ENCODE measurements at places on chromosomes 5 and 9. TPM values are rescaled to one million over a fixed set of nuclear protein-coding genes. Genes with fewer than 3 reads are reported as not detected.

- no peak for DNase-seq
Observed at GRCh38 chr5:36786448-36787012, 90.0 kb upstream of the NIPBL start.

DNA sequence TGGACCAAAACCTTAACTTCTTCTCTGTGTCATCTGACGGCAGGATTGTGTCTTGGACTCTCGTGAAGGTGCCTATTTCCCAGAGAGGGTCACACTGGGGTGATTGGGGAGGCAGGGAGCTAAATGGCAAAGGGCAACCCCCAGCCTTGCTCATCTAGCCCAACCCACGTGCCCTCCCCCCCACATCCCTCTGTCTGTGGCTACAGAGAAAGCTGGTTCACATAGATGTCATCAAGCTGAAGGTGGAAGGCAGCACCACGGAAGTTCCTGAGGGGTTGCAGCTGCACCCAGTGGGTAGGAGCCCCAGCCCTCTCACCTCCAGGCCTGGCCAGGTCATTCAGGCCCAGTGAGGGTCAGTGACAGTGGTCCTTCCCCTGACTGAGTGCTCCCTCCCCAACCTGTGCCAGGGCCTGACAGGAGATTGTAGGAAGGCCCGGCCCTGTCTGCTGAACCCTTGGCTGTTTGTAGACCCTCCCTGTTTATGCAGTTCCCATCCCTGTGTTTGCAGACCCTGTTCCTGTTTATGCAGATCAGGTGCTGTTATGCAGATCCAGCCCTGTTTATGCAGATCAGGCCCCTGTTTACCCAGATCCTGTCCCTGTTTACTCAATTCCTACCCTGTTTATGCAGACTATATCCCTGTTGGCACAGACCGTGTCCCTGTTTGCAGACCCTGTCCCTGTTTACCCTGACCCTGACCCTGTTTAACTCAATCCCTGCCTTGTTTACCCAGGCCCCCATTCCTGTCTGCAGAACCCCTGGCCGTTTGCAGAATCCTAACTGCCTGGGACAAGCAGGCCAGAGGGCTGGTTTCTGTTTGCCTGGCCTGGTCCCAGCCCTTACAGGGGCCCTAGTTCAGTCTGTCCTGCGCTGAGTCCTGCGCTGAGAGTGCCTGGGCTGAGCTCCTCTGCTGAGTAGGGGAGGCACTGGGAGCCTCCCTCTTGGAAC is 10.4 kb downstream of the ENHO start:
- DNase-seq, result no peak

C8G gene
- total RNA-seq, result 1.1 TPM

DNA sequence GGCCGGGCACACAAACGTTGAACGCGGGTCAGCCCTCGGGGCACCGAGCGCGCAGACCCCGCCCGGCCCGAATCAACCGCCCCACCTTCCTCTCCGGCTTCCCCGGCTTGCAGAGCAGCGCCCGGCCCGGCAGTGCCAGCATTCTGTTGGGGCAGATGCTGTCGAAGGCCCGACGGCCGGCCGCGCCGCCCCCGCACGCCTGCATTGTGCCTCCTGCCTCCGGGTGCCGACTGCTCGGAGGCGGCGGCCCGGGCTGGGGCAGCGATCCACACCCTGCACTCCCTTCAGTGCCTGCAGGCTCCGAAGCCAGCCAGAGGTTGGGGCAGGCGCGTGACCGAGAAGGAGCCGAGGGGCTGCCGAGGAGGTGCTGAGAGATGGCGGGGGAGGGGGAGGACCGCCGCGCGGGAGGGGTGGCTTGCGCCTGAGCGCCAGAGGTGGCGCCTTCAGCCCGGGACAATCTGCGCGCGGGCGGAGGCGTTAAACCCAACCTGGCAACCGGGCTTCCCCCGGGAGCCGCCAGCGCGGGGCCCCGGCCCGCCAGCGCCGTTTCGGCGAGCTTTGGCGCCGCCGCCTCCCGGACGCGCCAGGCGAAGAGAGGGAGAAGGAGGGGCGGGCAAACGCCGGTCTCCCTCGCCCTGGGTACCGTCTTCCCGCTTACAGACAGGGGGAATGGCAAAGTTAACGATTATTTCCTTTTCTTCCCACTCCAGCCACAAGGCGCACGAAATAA is at the start of gene MCIDAS:
TSS of gene MCIDAS (minus strand) at position 382 of the 730 bp plus-strand sequence. CDS start at position 205, 177 bp downstream.
- peak; percentile 50 for DNase-seq

SIL1 gene
- total RNA-seq, result 42.1 TPM

SLC1A1 gene
- 2.5 TPM for total RNA-seq

ARSB gene
- total RNA-seq, result 9.7 TPM

GRCh38 chr5:25713259-25713658 is 1068.5 kb upstream of the CDH10 start:
- DNase-seq, result no peak

PCDHA1 gene
- total RNA-seq, result not detected

PPP3R2 gene
- not detected for total RNA-seq

GRCh38 chr5:78761840-78762239 is 113.3 kb upstream of the LHFPL2 start:
- no peak for DNase-seq

DNA sequence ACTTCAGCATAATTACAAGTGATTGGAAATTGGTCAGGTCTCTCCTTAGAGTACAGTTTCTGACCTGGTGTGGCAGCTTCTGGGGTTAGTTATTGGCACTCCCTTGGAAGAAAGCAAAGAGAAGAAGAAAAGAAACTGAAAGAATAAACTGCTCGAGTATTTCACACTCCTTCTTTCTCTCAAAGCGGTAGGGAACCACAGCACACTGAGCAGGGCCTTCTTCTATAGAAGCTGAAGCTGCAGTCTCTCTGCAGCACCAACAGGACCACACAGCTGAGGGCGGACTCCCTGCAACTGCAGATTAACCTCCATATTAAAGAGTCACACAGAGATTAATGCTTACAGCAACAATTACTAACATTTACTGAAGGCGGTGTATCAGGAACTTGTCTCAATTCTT is 152.0 kb downstream of the TRPM6 start:
- DNase-seq, result no peak

ARRDC3 gene
- total RNA-seq, result 17.3 TPM

PFN3 gene
- total RNA-seq, result not detected

- DNase-seq, result peak; percentile 38
Observed at GRCh38 chr5:4042311-4042710, 446.7 kb downstream of the IRX1 start.

DNA sequence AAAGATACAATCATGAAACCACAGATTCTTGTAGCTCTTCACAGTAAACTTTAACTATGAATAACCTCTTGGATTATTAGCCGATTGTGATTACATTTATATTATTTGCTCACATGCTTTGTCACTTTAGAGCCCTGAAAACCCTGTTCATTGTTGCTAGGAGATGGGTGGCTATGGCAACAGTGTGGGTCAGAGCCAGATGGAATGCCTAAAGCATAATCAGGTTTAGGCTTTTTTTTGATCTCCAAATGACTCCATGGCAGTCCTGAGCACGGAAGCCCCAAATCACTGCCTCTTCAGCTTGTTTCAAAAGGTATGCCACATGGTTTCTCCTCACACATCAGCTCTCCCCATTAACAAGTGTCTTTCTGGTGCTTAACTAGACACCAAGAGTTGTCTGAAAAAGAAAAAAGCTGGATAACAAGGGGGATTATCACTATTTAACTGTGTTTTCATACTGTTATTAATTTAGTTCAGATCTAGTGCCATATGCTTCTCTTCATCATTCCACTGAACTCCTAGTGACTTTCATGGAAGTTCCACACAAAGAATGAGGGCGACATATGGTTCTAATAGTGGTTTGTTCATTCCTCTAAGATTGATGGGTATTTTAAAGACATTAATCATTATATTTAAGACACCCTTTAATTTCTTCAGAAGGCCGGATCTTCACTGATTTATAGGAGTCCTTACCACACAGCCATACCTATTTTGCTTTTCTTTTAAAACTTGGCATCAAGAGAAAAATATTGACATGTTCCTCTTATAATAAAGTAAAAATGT is 88.8 kb upstream of the PAM start:
- no peak for DNase-seq

- no peak for DNase-seq
Observed at GRCh38 chr5:172506251-172506650, 51.9 kb upstream of the SH3PXD2B start.

OTP gene
- total RNA-seq, result not detected

GRCh38 chr9:14311956-14312685 is 1.8 kb downstream of the NFIB start:
- DNase-seq, result no peak

DNA sequence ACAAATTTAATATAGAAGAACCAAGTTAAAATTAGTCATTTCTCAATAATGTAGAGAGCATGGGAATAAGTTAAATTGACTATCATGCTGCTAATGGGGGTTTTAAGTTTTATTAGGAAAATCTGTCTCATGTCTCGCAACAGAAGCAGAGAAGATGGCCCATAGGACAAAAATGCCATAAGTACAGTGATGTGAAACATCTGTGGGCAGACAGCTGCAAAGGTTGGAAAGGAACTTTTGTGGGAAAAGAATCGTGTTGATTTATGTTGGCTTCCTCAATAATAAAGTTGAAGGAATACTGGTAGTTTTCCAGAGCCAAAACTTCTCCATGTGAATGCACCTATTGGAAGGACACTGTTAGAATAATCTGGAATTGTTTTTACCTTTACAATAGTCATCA is 44.8 kb downstream of the VCAN start:
- no peak for DNase-seq

All from Right ventricle myocardium superior (tissue), 1 donor.